ENCODE measurements at places on chromosomes 1 and 21. TPM values are rescaled to one million over a fixed set of nuclear protein-coding genes. Genes with fewer than 3 reads are reported as not detected.

The F11R gene
- 52.6 TPM for total RNA-seq

The TNNI3K gene
- not detected for total RNA-seq

The FAM3B gene
- total RNA-seq: not detected

The DESI2 gene
- 30.5 TPM for total RNA-seq

The MYCL gene
- 1.3 TPM for total RNA-seq

The CCT8 gene
- total RNA-seq: 180 TPM

The AMY1B gene
- not detected for total RNA-seq

The NUF2 gene
- 28.7 TPM for total RNA-seq

The FCRL2 gene
- total RNA-seq: not detected

The KCNJ9 gene
- total RNA-seq: not detected

The OR6N1 gene
- not detected for total RNA-seq

The SV2A gene
- total RNA-seq: 0.11 TPM

The LGR6 gene
- 0.41 TPM for total RNA-seq

The CLDN17 gene
- not detected for total RNA-seq

The CD5L gene
- total RNA-seq: not detected

The AGO4 gene
- 4.2 TPM for total RNA-seq

The IKBKE gene
- 7.4 TPM for total RNA-seq

The CFHR4 gene
- not detected for total RNA-seq

The SYT6 gene
- 0.66 TPM for total RNA-seq

The TCEA3 gene
- total RNA-seq: 0.17 TPM

The HSPB7 gene
- not detected for total RNA-seq

The TP53BP2 gene
- total RNA-seq: 19.8 TPM

The BLACAT1 gene
- total RNA-seq: not detected

The RSPH1 gene
- total RNA-seq: 0.65 TPM

The SPRR2F gene
- total RNA-seq: not detected

The PIGR gene
- total RNA-seq: not detected

The CHI3L2 gene
- 0.54 TPM for total RNA-seq

The IFNLR1 gene
- 1.6 TPM for total RNA-seq

The BRWD1 gene
- total RNA-seq: 9.9 TPM

The LAMB3 gene
- 20.2 TPM for total RNA-seq

The TAL1 gene
- total RNA-seq: not detected

The FLG2 gene
- not detected for total RNA-seq

The AIM2 gene
- total RNA-seq: not detected

The TRAF3IP3 gene
- not detected for total RNA-seq

The NKAIN1 gene
- total RNA-seq: 0.98 TPM

The RASSF5 gene
- 1.4 TPM for total RNA-seq

The TMEM82 gene
- total RNA-seq: not detected

The ABCG1 gene
- total RNA-seq: 2.0 TPM

The LINGO4 gene
- not detected for total RNA-seq

The GALE gene
- 66.9 TPM for total RNA-seq

The C4BPA gene
- 0.58 TPM for total RNA-seq

The SYPL2 gene
- total RNA-seq: 0.07 TPM

The TNNT2 gene
- 0.30 TPM for total RNA-seq

The PRAMEF10 gene
- total RNA-seq: not detected

The RIMKLA gene
- 0.70 TPM for total RNA-seq

The THEM5 gene
- not detected for total RNA-seq

The ZBTB7B gene
- 21.4 TPM for total RNA-seq

The FCRL6 gene
- total RNA-seq: not detected

The ATP5PB gene
- 253 TPM for total RNA-seq

The TNFRSF1B gene
- total RNA-seq: 0.40 TPM

The FCER1G gene
- total RNA-seq: not detected

The GPA33 gene
- total RNA-seq: not detected
